ENCODE measurements at places on chromosomes 5 and 9.

- no peak for DNase-seq
Measured at GRCh38 chr9:98494852-98495251, 213.9 kb downstream of the GABBR2 start.

DNA sequence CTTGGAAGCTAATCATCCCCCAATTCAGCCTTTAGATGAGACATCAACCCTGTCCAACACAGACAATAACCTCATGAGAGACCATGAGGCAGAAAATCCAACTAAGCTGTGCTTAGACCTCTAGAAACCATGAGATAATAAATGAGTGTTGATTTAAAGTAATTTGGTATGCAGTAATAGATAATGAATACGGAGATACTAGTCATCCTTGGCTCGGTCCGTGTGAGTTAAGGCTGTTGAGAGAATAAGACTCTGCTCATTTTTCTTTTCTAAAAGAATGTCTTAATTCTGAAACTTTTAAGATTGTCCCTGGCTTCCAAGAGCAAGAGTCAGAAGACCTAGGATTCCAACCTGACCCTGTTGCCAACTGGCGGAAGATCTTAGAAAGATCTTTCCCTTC, 6.1 kb downstream of the TNC start:
- DNase-seq, result no peak

DNA sequence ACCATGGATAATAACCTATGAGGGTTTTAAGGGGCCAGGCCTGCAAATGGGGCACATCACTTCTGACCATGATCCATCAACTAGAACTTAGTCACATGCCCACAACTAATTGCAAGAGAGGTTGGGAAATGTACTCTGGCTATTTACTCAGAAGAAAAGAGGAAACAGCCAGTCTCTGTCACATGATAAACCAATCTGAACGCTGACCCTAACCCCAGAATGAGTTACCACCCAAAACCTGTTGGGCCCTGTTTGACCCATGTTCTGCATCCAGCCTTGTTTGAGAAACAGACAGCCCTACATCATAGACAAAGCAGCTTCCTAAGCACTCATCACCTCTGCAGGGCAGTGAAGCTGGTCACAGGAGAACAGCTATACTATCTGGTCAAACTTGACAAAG, 5.8 kb downstream of the MACROH2A1 start:
- no peak for DNase-seq

DNA sequence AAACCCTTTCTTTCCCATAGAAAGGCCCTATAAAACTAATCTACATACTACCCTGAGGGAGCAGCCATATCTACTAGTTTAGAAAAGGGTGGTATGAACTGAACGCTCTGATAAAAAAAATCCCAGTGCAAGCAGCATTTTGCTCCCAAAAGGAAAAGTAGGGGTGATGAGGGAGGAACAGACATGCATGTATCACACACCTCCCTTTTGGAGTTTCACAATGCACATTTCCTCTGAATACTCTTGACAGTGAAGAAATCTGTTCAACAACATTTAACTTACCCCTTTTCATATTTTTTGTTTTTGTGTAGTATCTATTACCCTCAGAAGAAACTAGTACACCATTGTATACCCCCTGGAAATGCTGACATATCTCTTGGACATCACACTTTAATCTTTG, 411.4 kb downstream of the MAT2B start:
- no peak for DNase-seq

DNA sequence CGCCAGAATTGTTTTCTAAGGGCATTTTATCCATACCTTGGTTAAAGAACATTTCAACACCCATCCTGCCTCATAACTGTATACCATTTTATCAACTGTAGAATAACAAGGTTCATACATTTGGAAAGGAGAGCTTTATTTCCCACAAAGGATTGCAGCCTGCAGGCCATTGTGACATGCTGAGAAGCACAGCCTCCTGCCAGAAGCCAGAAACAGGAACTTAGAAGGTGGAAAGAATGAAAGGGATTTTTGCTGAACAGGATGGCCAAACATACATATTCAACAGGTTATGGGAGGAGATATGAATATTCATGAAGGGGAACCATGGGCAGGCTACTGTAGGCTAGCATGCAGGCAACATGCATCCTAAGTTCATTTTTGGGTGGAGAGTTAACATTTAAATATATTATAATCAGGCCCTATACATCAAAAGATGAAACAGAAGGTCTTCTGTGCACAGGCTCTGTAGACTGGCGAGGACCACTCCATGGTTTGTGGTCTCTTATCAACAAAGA, 59.9 kb upstream of the DIRAS2 start:
- no peak for DNase-seq

DNA sequence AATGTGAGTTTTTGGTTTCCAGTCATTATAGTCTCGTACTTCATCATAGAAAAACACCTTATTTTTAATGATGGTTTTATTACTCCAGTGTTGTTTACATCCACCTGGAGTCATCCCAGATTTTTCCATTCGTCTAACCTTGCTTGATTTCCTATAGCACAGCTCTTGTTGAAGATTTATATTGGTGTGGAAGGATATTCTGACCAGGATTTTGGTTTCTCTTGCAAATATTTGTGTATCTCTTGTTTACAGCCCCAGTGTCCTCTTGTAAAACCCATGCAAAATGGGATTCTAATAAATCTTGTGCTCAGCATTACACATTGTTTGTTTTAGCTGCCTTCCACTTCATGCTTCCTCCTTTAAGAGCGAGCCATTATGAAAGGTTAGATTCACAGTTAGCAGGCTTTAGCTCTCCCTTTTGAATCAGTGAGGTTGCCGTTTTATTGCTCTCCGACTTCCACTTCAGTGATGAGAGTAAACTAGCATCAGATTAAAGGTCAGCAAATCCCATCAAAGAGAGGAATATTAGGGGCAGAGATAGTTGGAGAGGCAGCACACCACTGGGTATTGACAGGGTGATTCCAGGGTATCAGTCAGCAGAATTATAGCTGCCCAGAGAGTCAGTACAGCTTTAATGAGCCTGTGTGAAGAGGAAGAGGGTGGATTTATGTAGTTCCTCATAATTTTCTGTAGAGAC, 157.1 kb downstream of the PBX3 start:
- DNase-seq, result no peak

GRCh38 chr5:127919818-127920217, 163.7 kb upstream of the SLC12A2 start:
- DNase-seq, result no peak

- no peak for DNase-seq
Measured at GRCh38 chr5:90881626-90882150, 323.1 kb downstream of the ADGRV1 start.

DNA sequence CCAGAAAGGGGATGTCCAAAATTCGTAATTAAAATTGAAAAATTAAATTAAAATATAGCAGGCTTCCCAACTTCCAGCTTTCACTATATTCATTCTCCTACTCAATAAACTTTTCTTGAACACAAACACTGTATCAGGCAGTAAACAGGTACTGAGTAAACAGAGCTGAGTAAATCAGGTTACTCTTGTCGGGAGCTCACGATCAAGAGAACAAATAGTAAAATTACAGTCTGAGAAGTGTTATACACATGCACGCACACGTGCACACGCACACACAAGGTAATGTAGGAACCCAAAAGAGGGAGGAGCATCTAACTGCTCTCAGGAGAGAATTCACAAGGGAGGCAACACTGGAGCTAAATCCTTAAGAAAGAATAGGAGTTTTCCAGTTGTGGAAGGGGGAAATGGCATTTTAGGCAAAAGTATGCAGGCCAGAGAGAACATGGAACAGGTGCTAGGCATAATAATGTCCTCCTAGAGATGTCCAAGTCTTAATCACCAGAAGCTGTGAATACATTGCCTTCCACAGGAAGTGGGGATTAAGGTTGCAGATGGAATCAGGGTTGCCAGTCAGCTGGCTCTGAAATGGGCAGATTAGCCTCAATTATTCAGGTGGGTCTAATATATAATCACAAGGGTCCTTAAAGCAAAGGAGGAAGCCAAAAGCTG, 598.8 kb upstream of the BRINP1 start:
- DNase-seq, result no peak

GRCh38 chr5:6576861-6577501, 55.9 kb downstream of the NSUN2 start:
- DNase-seq, result peak; percentile 47

- DNase-seq, result no peak
Measured at GRCh38 chr9:72554221-72554641, 32.8 kb downstream of the TMC1 start.

DNA sequence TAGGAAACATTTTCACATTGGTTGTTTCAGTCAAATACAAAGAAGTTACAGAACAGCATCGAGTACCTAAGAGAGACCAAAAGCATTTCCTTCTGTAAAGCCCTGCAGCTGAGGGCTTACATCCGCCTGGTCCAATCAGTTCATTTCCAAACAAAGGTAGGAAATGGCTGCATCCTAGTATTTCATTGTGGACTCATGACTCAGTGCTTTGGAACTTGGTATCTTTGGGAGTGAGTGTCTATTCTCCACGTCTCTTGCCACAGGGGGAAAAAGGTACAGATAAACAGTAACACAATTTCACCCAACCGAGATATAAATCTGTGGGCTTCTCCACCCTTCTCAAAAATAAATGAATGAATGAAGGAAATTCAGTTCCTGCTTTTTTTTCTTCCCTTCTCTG, 75.4 kb downstream of the NFIB start:
- DNase-seq, result no peak

DNA sequence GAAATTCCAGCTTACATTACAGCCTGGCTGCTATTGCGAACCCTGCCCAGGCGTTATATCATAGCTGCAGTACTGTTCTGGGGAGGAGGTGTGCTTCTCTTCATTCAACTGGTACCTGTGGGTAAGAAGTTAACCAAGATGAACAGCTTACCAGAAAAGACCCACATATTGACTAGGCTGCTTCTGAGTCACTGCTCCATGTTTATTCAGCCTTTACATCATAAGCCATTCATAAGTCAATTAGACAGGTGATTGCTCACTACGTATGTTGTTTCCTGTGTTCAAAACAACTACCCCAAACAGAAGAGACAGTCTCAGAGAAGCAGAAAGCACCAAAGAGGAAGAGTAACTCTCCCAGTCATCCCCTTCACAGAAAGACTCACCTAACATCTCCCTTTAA, 34.7 kb upstream of the SLC22A5 start:
- no peak for DNase-seq

GRCh38 chr5:74567411-74567995, 73.0 kb downstream of the ENC1 start:
- DNase-seq, result no peak

DNA sequence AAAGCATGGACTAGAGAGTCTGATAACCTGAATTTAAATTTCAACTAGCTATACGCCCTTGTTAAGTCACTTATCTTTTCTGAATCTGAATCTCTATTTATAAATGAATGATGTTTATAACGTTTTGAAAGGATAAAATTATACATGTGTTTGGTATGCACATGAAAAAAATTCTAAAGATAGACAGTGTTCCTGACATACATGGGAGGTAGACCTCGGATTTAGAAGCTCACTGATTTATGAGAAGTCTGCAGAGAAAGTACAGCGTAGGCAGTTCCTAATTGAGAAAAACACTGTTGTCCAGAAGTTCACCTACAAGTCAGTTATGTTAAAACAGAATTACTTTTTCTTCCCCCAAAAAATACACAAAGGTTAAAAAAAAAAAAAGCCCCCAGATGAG, 26.6 kb downstream of the MPDZ start:
- no peak for DNase-seq

DNA sequence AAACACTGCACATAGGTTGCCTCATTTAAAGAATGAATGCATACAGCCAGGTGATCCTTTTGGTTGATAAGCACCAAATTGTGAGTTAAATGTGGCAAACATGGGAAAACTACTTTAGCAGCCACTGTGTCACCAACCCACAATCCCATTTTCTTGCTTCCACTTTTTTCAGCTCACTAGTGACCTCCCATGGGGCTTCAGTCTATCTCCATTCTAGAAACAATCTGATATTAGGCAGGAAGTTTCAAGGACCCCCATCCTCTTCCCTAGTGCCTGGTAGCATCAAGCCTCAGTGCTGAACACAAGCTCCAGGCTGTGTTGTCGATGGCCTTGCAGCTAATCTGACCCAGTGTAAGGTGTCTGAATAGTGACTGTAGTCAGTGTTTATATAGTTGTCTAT, 66.2 kb downstream of the PLPPR1 start:
- no peak for DNase-seq

DNA sequence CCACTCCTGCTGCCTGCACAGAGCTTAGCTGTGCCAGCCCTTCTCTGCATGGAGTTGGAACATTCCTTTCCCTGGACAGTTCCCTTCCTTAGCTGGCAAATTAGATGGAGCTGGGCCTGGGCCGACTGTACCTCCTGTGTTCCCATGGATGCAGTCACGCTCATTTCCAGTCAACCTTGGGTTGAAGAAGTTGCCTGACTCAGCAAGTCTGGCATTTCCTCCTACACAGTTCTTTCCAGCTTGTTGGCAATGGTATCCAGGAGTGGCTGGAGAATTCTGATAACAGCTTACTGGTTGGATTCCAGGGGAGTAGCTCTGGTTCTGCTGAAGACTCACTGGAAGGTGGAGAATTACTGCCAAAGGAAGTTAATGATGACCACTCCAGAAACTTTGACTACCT, 9.2 kb upstream of the TAF1L start:
- DNase-seq, result no peak

GRCh38 chr9:99465231-99465907, 243.3 kb downstream of the SEC61B start:
- no peak for DNase-seq

- DNase-seq, result no peak
Measured at GRCh38 chr9:86809759-86810367, 137.4 kb downstream of the GAS1 start.

DNA sequence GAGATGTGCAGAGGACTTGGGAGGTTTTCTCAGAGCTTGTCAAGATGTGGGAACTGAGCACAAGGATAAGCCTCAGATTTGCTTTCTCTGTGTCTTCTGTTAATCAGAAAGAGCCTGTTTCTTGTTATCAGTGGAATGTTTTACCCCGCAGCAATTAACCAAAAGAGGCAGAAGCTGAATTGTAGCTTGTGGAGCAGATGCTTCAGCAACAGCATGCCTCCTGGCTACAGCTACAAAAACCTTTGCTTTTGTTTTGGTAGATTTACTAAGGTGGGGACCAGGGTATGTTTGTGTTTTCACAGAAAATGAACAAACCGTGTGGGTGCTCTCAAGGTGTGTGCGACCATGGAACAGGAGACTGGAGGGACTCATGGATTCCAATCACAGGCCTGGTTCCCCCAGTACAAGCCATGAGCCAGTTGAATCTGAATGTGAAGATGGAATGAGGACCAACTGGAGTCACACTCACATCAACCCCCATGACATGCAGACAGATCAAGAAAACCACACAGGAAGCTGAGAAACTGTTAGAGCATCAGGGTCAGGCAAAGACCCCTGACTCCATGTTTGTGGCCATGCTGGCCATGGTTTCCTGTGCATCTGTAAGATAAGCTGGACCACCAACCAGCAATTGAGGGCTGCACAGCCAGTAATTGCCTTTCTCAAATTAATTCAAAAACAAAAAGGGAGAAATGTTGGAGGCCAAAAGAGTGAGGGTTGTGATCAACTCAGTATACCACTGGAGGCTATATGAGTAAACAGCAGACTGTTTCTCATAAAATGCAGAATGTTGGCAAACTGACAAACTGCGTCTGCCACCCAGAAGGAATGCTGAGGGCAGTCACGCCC, 6.9 kb downstream of the UGT3A2 start:
- no peak for DNase-seq

GRCh38 chr5:584216-584615, 27.9 kb upstream of the CEP72 start:
- DNase-seq, result no peak
